ENCODE measurements at places on chromosomes 12 and 14.

- peak; percentile 32 for DNase-seq
Measured at GRCh38 chr12:104371043-104371870, 67.7 kb downstream of the EID3 start.

DNA sequence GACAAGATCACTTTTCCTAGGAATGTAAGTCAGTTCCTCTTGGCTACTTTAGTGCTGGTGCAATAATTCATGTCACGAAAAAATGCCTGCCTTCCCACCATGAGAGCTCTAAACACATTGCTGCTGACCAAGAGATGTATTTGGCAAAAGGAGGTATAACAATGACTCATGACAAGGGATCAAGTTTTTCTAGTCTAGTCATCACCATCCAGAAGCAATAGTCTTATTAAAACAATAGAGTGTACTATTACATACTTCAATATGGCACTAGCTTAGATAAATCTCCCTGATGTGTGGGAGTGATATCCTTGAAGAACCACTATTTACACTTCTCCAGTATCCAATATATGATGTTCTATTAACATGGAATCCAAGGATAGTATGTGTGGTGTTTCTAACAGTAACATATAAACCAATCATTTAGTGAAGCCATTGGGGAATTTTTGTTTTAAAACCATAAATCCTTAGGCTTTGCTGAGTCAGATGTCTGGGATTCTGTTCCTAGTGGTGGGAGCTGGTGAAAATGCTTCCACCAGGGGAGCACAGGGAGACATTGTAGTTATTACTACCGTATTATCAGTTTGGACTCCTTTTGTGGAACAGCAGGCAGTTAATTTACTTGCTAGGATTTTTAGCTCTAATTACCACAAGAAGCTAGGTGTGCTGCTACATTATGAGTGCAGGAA lies 1387.5 kb downstream of the LRFN5 start:
- DNase-seq, result peak; percentile 46

DNA sequence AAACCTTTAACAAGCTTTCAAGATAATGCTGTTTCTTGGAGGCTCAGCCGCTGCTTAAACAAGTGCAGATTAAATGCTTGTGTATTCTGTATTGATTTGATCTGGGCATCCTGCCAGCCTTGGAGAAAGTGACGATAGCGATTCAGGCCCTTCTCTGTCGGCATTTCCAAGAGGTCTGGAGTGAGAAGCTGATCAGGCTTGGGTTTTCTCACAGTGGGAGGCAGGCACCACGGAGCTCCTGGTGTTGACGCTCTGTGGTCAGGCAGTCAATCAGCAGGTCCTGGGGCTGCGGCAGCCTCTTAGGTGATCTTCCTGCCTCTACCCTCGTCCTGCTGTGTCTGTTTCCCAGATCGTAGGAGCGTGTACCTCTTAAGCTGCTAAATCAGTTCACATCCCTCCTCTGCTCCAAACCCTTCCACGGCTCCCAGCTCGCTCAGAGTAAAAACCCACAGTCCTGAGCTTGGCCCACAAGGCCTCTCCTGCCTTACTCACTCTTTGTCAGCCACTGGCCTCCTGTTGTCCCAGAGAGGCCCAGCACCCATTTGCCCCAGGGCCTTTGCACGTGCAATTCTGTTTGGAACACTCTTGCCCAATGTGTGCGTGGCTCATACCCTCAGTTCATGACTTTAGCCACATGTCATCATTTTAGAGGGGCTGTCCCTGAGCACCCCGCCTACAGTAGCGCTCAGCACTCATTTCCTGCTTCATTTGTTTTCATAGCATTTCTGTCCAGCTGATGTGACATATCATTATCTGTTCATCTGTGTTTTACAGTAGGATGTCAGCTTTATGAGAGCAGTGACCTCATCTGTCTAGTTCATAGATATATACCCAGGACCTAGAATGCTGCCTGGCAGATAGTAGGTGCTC lies 155.4 kb downstream of the AACS start:
- no peak for DNase-seq

- no peak for DNase-seq
Measured at GRCh38 chr12:51692016-51692415, 101.0 kb downstream of the SCN8A start.

- DNase-seq, result no peak
Measured at GRCh38 chr14:72775923-72776554, 117.9 kb downstream of the DPF3 start.

DNA sequence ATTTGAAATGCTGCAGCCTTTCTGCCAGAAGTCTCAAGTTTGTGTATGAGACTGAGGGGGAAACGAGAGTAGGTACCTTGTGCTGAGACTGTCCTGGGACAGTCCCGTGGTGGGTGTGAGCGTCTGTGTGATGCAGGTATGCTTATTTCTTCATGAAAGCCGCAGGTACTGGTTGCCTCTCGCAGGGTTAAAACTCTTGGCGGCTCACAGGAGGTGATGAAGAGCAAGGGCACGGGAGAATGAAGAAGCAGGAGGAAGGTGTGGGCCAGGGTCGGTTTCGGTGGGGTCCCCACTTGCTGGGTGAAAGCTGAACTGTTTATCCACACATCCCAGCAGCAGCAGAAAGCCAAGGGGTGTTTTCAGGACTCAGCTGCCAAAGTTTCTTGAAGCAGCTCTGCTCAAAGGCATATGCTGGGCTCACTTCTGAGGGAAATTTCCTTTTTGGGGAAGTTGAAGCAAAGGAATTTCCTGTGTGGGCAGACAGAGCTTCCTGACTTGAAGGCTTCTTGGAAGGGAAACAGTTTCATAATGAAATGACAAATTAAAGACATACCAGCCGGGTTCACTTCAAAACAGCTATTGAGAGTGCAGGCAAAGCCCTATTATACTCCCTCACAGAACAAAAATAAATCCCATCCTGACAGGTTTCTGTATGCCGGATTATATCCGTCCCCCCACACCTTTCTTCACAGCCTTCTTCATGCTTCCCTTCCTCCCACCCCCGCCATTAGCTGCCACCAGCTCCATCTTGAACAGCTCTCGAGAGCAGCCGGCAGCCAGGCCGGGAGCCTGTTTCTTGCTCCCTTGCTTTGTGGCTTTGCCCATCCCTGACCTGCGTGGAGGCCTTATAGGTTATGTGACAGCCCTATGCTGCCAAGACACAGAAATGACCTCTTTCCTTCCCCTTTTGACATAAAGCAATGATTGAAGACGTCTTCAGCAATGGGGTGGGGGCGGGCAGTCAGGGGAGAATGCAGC lies 116.6 kb downstream of the ETV6 start:
- DNase-seq, result no peak

Data from MG63 (cell line).